ENCODE measurements at places on chromosomes 2 and 18.

- no peak for DNase-seq
Measured at GRCh38 chr2:88059979-88060906, 4.7 kb upstream of the KRCC1 start.

- DNase-seq = peak; percentile 18
Measured at GRCh38 chr2:73892631-73893329, at the start of gene ACTG2. Gene ACTG2 (plus strand): TSS chr2:73893008. CDS start chr2:73901312, 8,304 bp downstream.

GRCh38 chr2:47269316-47270232 is 114.5 kb upstream of the STPG4 start:
- no peak for DNase-seq

DNA sequence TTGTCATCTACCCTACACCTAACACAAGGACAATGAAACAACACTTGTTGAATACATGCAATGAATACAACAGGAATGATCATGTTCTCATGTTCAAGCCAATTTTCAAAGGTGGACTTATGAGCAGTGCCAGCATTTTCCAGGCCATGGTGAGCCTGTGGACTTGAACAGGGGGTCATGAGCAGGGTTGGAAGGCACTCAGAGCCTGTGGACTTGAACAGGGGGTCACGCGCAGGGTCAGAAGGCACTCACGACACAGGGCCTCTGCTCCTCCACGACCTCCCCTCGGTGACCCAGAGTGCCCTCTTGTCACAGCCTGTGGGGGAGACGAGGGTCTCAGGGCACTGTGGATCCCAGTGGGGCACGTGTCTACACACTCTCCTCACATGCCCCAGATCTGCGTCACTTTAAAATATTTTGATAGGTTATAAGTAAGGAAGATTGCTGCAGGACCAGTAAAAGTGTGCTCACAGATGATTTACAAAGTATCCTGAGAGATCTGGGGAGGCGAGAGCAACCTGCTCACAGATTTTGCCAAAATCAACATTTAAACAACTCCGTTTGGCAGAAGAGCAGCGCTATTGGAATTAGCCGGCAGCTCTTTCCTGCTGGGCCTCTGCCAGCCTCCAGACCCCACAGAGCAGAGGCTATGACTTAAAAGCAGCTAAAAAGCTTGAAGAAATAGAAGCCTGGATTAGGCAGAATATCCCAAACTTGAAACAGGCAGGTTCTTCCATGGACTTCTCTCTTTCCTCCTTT is 121.9 kb downstream of the TMEM18 start:
- no peak for DNase-seq

DNA sequence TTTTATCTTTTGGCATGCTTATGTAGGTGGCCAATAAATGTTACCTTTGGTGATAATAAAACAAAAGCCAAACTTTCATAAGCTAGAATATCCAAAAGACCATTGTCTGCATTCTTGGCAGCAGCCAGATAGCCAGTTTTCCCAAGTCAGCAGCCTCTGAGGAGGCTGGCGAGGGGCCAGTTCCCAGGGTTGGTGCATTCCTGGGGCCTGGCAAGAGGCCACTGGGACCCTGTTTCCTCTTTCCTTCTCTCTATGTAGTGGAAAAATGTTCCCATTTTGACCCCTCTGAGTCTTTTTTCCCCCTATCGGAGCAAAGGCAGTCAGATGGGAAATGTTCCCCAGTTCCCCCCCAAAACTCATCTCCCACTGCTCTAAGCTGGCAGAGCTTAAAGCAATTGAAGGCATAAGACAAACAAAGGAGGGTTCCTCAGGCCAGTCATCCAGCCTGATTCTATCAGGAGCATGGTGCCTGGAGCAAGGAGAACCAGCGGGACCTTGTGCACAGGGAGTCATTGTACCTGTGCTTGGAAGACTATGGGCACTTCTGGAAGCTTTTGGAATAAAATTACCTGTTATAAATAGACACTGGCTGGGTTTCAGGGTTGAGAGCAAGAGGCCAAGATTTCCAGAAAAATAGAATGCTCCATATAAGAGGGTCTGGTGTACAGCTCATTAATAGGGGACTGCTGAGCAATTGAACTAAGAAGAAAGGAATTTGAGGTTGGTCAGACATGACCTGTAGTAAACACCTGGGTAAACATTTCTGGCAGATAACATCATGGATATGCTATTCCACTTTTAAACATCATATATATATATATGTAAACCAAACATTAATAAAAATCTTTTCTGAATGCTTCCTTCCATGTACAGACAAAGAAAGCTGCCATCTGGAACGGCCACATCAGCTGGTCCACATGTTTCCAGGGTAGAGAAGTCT is 63.4 kb downstream of the NCKAP5 start:
- no peak for DNase-seq

DNA sequence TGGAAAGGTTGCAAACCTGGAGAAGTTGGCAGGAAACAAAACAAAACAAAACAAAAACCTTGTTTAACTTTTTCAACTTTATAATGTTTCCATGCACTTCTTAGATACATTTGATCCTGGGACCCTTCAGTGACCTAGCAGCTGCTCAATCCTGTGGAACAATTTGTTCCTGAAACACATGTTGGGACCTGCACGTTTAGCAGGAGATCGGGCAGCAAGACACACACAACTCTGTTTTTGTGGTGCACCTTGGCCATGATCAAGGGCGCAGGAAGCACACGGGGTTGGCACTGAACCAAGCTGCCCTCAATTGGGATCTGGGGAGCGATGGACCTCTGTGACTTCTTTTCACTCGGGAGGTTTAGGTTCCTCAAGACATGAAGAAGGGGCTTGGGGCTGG is 268.7 kb downstream of the LOXHD1 start:
- DNase-seq = no peak

- DNase-seq = no peak
Measured at GRCh38 chr2:206463685-206464084, 20.4 kb downstream of the ADAM23 start.

DNA sequence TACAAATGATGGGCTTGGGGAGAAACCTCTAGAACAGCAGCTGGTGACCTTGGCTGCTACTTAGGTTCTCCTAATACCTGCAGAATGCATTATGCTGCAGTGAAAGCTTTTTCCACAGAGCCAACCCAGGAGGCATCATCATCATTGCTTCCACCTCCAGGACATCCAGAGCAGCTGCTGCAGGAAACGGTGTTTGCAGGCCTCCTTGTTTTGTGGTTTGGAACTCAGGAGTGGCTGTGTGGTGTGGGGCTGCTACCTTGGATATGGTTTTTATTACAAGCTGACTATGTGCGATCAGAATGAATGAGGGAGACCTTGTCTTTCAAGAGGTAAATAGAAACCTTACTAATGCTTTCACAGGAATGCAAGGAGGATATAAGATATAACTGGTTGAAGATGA is 82.9 kb upstream of the MCFD2 start:
- DNase-seq = no peak

DNA sequence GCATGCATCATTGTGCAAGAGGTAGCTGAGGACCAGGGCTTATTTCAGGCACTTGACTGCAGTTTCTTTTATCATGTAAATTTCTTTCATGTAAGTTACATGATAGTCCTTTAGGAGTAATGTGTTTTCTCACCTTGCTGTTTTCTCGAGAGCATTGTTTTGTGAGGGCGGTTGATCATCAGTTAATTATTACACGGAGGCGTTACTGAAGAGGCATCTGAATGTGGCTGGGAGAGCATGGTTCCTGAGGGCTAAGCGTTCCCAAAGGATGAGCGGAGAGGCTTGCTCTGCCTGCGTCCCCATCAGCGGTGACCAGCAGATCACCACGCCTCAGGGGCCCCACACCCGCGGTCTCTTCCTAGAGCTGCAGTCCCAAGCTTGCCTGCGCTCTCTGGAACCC is 156.1 kb upstream of the NFATC1 start:
- DNase-seq = no peak

GRCh38 chr2:4272261-4272858 is 569.0 kb downstream of the DCDC2C start:
- no peak for DNase-seq

GRCh38 chr2:127786048-127786809 is 24.7 kb downstream of the WDR33 start:
- no peak for DNase-seq

DNA sequence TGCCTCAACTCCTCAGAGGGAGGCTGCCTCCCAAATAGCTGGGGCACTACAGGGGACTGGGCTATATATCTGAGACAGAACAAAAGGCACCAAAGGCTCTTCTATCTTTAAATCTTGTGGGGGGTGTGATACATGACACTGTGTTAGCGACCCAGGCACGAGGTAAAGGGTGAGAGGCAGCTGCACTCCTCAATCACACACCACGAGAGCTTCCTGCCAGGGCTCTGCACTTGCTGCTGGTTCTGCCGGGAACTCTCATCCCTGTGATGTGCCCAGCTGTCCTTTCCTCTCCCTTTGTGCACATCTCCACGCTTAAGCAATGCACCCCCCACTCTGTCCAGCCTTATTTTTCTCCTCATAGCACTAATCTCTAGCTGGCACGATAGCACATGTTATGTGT is 32.4 kb downstream of the NPC1 start:
- DNase-seq = no peak

DNA sequence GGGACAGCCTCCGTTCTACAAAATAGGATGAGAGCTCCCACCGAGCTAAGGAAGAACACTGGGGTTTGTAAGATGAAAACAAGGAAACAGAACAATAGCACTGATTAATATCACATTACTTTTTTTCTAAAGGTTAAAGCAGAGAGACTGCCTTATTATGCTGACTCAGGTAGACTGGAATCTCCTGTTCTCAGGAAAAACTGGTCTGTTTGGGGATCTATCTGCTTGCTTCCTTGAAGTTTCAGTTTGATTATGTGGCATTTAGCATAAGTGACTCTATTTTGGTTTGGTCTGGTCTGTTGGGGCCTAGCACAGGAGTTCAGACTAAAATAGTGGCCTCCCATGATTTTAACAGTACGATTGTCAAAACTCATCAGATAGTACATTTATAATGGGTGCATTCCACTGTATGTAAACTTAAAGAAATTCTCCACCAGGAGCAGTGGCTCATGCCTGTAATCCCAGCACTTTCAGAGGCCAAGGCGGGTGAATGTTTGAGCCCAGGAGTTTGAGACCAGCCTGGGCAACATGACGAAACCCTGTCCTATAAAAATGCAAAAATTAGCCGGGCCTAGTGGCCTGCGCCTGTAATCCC is 64.1 kb upstream of the NDUFV2 start:
- DNase-seq = peak; percentile 12

DNA sequence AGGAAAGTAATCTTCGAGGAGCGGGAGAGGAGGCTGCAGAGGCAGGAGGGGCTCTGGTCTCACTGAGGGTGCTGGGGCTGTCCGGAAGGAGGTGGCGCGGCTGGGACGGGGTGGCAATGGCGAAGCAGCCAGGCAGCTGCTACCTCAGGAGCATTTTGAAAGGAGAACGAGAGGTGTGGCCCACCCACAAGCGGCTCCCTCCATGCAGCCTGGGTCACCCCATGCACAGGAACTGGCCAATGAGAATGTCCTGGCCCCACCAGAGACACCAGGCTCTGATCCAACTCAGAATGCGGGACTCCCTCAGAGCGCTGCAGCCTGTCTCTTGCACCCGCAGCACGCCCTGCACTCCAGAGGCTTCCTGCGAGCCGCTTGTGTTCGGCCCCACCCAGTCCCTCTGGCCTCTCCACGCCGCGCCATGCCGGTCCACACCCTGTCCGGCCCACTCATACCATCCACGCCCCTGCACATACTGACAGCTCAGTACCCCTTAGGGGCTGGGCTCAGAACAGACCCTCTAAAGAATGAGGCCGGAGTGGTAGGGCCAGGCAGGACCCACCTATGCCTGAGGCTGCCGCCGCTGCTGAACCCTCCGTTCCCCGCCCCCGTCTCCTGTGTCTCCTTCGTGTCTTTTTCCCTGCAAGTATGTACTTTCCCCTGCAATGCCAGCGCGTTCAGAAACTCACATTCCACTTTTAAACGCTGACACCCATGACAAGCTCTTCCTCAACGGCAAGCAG is 6.4 kb upstream of the BOK start:
- DNase-seq = no peak

Measured in ELF-1 (cell line).